Hypothalamus (tissue), 51 donors: ENCODE measurements at places on chromosomes 1 and 21.
A peak's percentile ranks its signal among the peaks of the same experiment; 100 is the strongest.

- no peak for DNase-seq
These were observed 26.4 kb downstream of the LAMB3 start for GRCh38 chr1:209625791-209626285.

DNA sequence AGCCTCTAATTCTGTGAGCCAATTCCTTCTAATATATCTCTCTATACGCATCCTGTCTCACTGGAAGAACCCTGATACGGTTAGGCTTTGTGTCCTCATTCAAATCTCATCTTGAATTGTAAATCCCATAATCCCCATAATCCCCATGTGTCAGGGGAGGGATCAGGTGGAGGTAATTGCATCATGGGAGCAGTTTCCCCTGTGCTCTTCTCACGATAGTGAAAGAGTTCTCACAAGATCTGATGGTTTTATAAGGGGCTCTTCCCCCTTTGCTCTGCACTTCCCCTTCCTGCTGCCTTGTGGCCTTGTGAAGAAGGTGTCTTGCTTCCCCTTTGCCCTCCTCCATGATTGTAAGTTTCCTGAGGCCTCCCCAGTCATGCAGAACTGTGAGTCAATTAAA lies 116.1 kb downstream of the MRPS6 start:
- DNase-seq: no peak

DNA sequence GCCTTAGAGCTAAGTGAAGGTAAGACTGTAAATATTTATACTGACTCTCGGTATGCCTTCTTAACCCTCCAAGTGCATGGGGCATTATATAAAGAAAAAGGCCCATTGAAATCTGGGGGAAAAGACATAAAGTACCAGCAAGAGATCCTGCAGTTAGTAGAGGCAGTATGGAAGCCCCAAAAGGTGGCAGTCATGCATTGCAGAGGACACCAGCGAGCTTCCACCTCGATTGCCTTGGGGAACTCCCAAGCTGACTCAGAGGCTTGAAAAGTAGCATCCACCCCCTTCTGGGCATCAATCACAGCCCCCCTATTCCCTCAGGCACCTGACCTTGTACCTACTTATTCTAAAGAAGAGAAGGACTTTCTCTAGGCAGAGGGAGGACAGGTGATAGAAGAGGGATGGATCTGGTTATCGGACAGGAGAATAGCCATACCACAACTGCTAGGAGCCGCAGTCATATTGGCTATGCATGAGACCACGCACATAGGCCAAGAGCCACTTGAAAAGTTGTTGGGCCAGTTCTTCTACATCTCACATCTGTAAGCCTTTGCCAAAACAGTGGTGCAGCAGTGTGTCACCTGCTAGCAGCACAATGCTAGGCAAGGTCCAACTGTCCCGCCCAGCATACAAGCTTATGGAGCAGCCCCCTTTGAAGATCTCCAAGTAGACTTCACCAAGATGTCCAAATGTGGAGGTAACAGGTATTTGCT lies 19.4 kb downstream of the PLA2G2F start:
- DNase-seq: no peak

- no peak for DNase-seq
These were observed 217.8 kb upstream of the B3GALT2 start for GRCh38 chr1:193404236-193404635.

- no peak for DNase-seq
These were observed 7.6 kb upstream of the DDI2 start for GRCh38 chr1:15609631-15610030.

GRCh38 chr21:33668180-33668579 lies 25.9 kb downstream of the ITSN1 start:
- no peak for DNase-seq

DNA sequence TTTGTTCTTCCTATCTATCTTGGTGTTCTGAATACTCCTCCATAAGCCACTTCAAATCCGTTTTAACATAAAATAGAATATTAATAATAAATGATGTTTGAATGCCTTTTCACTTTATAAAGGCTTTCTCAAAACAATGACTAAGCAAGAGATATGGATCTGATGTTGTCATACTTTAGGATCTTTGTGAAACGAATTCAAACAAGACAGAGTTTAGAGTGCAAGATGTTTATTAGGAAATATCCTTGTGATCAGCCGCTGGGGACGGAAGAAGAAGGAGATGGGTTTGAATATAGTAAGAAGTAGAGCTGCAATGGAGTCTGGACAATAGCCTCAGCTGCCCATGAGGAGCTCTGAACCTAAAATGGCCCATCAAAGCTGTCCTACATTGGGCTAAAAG lies 351.8 kb downstream of the NEGR1 start:
- DNase-seq: no peak

DNA sequence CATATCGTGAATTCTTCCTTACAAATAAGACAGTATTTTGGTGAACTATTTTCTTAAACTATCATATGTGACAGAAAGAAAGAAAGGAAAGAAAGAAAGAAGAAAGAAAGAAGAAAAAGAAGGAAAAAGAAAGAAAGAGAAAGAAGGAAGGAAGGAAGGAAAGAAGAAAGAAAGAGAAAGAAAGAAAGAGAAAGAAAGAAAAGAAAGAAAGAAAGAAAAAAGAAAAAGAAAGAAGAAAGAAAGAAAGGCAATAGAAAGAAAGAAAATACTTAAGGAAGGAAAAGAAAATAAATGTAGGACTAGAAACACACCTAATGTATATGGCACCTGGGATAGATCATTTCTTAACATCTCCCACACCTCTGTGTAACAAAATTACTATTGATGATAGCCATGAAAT lies 120.4 kb downstream of the PLA2G4A start:
- no peak for DNase-seq

GRCh38 chr1:165883056-165883455 lies 55.6 kb downstream of the UCK2 start:
- no peak for DNase-seq

DNA sequence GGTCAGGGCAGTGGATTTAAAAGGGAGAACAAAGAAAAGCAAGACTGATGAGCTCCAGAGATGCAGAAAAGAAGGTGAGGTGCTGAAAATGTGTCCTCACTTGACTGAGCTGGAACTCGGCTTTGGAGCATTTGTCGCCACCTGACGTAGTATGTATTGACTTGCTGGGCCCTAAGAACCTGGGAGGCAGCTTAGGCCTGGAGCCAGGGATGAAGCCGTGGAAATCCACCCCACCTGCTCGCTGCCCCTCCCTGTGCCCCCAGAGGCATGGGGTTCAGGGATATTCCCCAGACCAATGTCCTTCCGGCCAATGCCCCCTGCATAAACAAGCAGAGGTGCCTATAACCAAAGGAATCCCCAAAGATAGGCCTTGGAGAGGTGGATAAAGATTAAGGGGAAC lies 14.3 kb downstream of the MRAP start:
- DNase-seq: no peak

- peak; percentile 91 for DNase-seq
These were observed 200.4 kb downstream of the NRIP1 start for GRCh38 chr21:14864211-14865021.

- DNase-seq: no peak
These were observed 96.4 kb downstream of the MIS18A start for GRCh38 chr21:32182449-32182848.

GRCh38 chr1:207321790-207322645 lies 540 bp downstream of the CD55 start:
- no peak for DNase-seq

GRCh38 chr1:111895469-111895868 lies 94.0 kb downstream of the KCND3 start:
- no peak for DNase-seq

DNA sequence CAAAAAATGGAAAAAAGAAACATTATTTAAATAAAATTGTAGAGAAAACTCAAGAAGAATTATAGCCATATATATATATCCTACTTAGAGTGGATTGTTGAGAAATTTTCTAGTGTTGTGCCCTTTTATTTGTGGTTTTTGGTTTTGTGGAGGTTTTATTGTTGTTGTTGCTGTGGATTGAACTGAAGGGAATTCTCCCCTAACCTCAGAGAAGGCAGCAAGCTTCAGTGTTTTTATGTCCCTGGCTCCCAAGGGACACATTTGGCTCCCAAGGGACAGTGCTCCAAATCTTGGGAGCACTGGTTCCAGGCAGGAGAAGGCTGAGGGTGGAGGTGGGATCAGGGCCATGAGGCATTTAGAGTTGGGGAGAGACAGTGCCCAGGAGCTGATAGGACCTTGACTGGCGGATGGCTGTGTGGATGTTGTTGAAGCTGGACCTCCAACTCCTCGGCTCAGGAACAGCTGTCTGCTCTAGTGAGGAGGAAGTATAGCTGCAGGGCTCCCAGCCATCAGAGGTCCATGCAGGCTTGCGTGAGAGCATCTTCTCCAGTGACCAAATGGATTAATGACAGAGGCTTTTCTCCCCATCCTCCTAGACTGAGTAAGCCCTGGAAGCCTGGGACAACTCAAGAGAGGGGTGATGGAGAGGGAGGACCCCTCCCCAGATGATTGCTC lies 100.5 kb downstream of the TEX35 start:
- no peak for DNase-seq

DNA sequence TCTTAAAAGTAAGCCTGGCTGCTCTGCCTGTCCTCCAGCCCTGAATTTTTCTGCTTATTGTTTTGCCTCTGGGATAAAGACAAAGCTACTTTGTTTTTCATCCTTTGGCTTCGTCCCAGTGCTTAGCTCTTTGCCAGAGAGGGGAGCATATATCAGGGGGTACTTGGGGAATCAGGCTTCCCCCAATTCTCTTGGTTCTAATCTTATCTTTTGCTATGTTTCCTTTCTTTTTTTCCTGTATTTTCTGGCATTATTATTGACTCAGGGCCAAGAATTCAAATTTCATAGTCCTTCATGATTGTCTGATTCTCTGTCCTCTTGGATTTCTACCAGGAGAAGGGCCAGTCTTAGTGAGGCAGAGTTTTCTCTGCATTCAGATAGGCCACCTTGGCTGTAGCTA lies 51.2 kb downstream of the GIPC2 start:
- no peak for DNase-seq

DNA sequence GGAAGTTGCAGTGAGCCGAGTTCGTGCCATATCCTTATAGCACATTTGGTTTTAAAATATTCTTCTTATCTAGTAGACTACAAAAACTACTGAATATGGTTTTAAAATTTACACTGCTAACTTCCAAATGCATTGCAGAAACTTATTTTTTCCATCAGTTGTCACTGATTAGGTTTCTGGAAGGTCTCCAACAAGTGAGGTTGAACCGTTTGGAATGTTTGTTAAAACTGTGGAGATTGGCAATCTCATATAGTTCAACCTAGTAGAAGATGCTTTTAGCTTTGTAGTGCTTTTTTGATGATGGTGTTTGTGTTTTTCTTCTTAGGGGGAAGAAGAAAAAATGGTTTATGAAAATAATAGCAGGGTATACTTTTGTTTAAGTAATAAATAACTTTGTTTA lies 12.9 kb downstream of the CENPF start:
- DNase-seq: no peak

GRCh38 chr1:11339346-11340232 lies 66.6 kb downstream of the UBIAD1 start:
- DNase-seq: no peak

GRCh38 chr1:220389634-220390033 lies 117.4 kb upstream of the RAB3GAP2 start:
- no peak for DNase-seq

DNA sequence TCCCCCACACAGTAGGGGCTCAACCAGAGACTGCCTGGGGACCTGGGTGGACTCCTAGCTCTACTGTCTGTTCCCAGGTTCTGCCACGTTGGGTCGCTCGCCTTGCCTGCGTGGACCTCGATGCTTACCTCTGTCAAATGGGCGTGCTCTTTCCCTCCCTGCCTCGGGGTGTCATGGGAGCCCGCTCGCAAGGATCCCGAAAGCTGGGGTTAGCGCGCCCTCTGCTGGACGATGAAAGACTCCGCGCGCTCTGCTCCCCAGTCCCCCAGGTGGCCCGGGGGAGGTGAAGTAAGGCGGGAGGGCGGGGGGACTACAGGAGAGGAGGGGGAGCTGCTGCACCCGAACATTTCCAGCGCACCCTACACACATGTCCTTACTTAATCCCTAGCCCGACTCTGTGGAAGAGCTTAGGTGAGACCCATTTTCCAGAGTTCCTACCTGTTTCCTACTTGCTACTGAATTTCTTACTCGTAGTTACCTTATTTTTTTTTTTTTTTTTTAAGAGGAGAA lies 2.3 kb upstream of the BSND start:
- DNase-seq: peak; percentile 24

- DNase-seq: no peak
These were observed 279.5 kb upstream of the POU3F1 start for GRCh38 chr1:38326135-38326534.

DNA sequence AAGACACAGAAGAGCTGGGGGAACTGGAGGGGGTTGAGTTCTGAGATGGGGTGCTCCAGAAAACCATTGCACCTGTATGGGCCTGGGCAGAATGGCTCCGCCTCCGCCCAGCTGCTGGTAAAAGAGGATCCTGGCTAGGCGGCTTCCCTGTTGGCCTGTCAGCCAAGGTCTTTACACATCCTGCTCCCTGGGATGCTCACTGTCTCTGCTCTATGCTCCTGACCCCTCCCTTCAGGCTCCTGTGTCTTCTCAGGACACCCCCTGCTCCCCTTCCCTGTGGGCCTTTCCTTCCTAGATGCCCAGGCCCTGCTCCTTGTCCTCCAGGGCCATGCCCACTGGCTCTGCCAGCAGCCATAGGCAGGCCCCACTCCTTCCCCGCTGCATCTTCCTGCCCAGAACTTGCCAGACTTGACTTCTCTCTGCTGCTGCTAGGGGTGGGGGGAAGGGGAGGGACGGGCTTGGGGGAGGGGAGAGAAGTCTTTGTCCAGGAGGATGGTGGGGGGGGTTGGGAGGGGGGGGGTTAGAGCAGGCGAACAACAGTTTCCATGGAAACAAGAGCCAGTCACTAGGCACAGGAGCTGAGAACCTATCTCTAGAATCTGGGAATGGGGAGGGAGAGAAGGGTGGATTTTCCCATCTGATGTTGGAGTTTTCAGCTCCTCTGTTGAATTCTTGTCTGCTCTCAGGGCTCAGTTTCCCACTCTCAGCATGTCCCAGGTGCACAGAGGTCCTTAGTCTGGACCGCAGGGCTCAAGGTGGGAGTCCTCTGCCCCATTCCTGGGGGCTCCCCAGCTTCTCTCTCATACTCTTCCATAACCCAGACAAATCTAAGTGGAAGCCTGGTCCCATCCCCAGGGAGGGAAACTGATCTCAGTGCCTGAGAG lies 10.6 kb downstream of the CELSR2 start:
- DNase-seq: no peak

GRCh38 chr1:227557962-227558725 lies 5.2 kb upstream of the ZNF678 start:
- DNase-seq: no peak

DNA sequence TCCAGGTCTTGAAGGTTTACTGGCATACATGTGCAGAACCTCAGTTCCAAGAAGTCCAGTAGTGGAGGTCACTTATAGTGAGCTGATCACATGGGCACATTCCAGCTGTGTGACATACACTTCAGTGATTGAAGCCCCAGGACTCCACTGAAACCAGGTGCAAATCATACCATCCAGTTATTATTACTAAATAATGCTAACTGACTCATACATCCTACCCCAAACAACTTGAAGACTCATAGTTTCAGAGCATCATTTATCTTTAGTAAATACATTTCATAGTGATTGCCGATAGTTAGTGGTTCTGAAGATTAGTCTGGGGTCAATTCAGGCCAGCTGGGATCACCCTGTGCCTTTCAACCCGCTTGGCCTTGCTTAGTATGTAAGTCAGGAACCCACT lies 137.9 kb upstream of the UBE2U start:
- DNase-seq: no peak

- DNase-seq: no peak
These were observed 486.5 kb downstream of the SIPA1L2 start for GRCh38 chr1:232143315-232143886.
